Sciatic nerve (tissue), 2 donors: ENCODE measurements at places on chromosomes 12 and 14.

DNA sequence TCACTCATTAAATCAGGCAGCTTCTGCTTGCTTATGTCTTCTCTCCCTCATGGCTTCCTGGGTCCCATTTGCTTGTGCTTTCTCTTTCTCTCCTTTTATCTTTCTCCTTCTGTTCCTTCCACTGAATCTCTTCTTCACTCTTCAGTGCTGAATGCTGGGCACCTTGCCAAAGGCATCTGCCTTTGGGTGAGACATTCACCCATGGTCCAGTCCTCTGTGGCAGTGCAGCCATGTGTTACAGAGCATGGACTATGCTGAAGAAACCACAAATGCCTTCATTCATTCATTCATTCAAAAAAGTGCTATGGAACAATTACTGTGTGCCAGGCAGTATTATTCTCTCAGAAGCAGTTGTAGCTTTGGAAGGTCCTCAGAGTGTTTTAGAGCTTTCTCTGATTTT is 344.4 kb upstream of the STXBP6 start:
- DNase-seq, result no peak

- no peak for DNase-seq
These were observed 23.2 kb downstream of the MOAP1 start for GRCh38 chr14:93161411-93161940.

DNA sequence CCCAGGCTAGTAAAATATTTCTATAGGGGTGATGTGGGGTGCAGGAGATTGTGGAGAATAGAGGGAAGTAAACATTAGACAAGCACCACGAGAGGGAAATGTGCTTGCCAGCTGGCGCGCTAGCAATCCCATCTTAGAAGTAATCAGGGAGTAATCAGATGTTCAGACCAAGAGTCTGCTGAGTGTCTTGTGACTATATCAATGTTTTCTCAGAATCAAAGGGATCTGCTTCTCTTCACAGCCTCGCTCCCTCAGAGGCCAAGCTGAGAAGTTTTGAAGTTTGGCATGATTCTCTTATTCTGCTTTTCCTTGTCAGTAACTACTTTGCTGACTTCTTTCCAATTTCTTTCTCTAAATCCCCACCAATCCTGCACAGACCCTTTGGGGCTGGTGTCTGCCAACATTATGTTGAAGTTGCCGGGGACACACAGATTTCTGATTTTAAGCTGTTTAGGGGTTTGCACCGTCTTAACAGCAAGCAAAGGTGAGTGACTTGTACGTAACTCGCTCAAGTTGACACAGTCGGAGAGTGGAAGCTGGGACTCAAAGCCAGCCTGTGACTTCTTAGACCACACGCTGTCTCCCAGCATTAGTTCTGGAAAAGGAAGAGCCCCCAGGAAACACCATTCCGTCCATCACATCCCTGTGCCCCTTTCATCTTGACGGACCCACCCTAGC is 22.0 kb upstream of the TSPAN9 start:
- DNase-seq, result peak; percentile 76

DNA sequence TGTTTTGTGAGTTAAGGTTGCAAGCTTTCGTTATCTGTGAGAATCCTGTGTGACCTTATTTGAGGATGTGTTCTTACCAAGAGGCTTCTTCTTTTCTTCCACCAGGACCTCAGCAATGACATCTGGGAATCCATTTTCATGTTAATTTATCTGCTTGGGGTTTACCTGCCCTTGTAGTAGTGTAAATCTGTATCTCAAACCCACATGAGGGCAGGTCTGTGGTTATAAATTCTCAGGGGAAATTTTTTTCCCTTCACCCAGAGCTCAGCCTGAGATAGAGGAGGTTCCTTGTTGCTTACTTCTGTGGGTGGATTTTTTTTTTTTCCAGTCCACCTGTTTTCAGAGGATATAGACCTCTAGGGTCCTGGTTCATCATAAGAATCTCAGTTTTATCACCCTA is 70.8 kb downstream of the AKAP6 start:
- DNase-seq, result no peak

DNA sequence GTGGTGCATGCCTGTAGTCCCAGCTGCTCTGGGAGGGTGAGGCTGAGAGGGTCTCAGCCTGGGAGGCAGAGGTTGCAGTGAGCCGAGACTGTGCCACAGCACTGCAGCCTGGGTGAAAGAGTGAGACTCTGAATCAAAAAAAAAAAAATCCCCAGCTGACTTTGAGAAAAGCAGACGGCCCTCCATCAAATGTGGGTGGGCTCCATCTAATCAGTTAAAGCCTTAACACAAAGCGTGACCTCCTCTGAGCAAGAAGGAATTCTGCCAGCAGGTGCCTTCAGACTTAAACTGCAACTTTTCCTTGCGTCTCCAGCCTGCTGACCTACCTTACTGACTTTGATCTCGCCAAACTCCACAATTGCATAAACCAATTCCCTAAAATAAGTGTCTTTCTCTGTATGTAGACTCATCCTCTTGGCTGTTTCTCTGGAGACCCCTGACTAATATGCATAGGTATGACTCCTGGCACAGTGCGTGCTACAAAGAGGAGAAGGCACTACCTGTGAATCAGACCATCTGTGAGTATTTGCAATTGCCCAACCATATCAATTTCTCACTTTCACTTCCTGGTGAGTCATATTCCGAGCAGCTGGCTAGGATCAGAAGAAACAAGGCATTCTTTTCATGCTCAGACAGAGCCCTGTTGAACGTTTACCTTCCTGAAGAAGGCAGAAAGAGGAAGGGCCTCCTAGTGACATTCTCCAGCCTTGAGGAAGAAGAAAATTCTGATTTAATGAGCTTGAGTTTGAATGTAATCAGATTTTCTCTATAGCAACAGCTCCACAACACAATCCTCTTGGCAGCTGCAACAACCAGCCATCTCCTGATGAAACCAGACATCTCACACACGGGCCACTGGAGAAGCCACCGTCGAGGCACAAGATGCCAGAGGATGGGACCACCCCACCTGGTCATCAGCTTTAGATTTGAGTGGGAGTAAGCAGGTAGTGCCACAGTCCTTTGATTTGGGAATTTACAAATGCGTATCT is 54.3 kb downstream of the CLMN start:
- no peak for DNase-seq

GRCh38 chr14:36513012-36513420 is 7.0 kb downstream of the NKX2-1 start:
- DNase-seq, result no peak

DNA sequence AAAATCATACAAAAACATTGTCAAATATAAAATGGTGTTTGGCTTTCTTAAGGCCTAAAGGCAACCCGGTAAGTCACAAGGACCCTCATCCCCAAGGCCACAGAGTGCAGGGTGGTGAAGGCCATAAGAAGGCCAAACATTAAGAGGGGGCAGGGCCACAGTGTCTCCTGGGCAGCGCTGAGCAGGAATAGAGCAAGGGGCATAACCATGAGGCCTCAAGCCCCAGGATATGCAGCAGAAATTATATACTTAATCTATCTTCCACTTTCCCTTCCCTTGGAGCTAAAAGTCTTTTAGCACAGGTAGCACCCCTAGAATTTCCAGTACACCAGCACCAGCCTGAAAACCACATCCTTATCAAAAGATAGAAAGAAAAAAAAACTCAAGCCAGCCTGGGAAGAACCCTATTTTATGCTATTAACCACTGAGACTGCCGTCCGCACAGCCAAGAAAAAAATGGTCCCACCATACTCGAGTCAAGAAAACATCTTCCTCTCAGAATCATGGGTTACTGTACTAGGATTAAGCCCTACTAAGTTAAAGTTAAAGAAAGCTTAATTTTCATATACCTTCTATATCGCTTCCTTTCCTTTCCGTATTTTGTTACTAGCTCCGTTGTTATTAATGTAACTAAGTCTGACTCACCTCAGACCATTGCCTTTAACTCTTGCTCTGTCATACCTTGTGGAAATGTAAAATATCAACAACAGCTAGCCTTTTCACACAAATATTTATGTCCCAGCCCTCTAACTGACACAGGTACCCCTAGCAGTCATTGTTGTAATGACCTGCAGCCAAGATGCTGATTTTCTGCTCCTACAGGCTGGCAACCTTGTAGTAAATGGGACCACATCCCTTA is 20.1 kb downstream of the KLRK1 start:
- no peak for DNase-seq

GRCh38 chr12:18907728-18908127 is 169.8 kb downstream of the CAPZA3 start:
- no peak for DNase-seq

- DNase-seq, result no peak
These were observed 52.5 kb downstream of the SPIC start for GRCh38 chr12:101527682-101528081.

DNA sequence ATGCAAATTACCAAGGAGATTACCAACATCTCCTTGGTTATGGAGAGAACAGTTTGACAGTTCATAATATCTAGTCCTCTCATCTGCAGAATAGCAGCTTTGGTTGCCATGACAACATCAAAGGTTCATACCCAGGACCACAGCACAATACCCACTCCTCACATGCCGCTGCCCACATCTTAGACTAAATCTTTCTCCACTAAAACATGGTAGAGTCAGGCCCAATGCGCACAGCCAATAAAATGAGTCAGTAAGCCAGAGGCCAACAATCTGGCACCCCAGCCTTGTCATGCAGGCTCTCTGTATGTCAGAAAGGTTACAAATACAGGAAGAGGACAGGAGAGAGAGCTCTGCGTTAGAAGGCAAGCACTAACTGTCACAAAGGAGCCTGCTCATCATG is 70.6 kb downstream of the KCNK10 start:
- DNase-seq, result no peak

DNA sequence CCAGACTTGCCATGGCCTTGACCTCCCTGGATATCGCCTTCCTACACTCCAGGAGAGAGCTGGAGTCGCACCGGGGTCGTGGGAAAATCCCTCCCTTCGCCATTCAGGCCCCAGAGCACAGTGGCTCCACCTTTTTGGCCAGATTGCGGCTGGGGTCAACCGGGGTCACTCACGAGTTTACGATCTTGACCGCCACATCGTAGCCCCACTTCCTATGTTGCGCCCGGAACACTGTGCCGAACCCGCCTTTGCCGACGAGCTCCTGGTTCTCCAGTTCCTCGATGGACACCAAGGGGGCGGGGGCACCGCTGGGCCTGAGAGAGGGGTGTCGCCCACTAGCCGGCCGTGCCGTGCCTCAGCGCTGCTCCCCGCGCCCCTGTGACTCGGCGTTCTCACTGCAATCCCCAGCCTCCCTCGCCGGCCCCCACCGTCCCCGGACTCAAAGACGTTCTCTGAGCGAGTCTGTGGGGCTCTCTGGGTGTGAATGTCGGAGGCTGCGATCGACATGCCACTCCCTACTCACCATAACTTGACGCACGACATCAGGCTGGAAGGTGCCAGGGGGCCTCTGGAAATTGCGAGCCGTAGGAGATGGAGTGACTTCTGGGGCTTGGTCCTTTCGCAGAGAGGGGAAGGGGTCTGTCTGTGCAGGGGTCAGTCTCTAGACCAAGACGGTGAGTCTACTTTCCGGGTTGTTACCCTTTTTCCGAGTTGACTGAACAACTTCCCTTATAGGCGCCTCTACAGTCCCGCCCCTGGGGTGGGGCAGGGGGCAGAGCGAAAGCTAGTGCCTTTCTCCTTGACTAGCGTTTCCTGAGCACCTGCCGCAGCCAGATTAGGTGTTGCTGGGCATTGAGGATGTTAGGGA is at the start of gene RIPK3:
TSS of gene RIPK3 (minus strand) at position 708 of the 868 bp plus-strand sequence. CDS start at position 543, 165 bp downstream.
- no peak for DNase-seq

DNA sequence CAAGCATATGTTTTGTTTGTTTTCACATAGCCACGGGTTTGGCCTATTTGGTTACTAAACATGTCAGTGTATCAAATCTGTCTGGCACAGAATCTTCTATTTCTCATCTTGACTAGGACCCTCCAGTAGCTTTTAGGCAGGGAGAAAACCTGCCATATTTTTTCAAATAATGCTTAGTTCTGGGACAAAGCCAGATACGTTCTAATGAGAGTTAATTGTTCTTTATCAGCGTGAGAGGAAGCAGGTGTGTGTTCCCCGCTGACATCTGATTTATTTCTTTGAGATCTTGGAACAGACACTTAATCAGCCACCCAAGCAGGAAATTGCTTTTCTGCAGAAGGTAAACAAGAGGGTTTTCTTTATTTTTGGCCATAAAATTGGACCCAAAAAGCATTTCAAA is 54.8 kb downstream of the GOLGA5 start:
- no peak for DNase-seq

DNA sequence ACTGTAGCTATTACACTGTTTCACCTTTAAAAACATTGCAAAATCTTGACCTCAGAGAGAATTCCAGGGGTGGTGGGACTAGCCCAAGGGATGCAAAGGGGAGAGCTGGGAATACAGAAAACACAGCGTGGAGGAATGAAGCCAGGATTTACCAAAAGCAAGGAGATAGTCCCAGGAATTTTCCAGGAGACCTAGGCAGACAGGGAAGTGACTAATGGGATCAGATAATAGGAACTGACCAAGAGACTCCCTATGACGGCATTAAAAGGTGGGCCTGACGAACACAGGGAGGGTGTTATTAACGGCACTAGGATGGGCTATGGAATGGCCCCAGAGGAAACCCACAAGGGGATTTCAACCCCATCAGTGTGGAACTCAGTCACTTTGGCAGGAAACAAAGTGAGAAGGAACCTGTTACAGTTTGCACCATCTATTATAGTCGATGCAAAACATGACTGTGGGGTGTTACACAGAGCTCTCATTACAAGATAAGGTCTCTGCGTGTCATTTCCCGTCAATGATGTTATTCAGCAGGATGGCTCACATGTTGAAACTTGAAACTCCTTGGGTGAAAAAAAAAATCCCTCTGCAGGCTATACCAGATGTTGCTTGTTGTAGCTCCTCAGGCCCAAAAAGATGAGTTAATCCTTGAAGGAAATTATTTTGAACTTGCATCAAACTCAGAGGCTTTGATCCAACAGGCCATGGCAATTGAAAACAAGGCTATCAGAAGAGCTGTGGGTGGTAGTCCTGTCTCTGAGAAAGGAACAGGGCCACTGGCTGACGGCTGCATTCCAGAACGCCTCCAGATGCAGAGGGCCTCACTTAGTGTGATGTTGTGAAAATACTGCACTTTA is 58.7 kb downstream of the DRAM1 start:
- DNase-seq, result peak; percentile 67

- DNase-seq, result no peak
These were observed 31.9 kb upstream of the FBXO34 start for GRCh38 chr14:55239320-55239719.

DNA sequence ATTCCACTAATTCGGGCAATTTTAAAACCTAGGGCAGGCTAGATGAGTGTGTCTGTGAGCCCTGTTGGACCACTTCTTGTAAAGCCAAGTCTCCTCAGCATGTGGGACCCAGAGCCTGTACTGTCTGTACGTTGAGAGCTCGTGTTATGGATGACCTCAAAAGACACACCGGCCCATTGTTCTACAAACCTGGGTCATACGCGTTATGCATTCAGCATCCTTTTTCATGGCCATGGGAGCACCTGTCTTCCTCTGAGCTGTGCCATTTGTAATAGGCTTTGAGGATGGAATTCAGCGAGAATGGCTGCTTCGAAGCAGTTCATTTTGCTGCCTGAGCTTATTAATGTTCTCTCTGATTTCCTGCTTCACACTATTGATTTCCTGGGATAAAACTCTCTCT is 15.0 kb downstream of the WSCD2 start:
- no peak for DNase-seq
